ENCODE measurements at places on chromosomes 1 and 21.
A peak's percentile ranks its signal among the peaks of the same experiment; 100 is the strongest.

DNA sequence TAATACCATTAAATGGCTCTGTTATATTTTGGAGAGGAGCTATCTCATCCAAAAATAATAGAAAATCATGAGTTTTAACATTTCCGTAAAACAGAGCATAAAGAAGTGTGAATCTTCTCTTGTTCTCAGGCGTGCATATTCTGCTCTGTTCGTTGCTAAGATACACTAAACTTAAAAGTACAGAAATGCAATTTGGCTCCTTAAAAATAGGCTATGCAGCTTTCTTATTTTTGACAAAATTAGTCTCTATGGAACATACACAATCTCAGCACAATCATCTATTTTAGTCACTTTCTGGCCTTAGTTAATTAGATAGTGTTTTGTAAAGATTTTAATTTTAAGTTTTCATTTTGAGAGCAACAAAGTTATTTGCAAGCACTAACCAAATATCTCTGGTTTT is 79.0 kb upstream of the USP25 start:
- DNase-seq: no peak

DNA sequence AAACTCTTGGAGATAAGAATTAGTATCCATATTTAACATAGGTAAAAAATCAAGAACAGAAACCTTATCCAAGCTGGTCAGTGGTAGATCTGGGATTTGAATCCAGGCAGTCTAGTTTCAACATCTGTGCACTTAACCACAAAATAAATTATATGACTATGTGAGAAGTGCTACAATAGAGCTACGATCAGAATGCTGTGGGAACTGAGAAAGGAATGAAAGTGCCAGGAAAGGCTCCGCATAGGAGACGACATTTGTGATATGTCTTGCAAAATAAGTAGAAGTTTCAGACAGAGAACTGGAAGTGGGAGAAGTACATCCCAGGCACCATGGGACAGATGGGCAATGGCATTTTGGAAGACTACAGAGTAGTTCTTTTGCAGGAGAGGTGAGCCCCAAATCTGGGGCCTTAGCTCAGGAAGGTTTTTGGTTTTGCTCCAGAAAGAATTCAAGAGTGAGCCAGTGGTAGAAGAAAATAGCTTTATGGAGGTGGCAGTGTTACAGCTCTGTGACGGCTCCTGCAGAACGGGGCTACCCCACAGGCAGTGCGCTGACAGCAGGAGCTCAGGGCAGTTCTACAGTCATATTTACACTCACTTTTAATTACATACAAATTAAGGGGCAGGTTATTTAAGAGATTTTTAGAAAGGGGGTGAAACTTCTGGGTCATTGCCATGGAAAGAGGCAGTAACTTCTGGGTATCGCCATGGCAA is 25.5 kb upstream of the GJA5 start:
- DNase-seq: no peak

- DNase-seq: no peak
These were observed 141.8 kb downstream of the DISC1 start for GRCh38 chr1:231768416-231768815.

DNA sequence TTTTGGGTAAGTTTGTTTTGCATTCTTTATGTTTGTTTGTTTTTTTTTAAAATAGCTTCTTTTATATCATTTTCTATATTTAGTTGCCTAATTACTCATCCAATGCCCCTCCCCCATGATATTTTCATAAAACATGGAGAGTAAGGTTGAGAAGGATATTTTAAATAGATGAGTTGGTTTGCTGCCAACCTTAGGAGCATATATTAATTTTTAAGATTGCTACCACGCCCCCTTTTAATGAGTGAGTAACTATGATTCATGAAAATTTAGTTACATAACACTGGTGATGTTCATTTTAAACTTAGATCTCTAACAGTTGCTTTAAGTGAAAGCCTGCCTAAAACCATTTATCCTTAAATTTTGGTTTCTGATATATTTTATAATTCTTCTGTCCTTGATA is 18.7 kb downstream of the TMEM50A start:
- no peak for DNase-seq

DNA sequence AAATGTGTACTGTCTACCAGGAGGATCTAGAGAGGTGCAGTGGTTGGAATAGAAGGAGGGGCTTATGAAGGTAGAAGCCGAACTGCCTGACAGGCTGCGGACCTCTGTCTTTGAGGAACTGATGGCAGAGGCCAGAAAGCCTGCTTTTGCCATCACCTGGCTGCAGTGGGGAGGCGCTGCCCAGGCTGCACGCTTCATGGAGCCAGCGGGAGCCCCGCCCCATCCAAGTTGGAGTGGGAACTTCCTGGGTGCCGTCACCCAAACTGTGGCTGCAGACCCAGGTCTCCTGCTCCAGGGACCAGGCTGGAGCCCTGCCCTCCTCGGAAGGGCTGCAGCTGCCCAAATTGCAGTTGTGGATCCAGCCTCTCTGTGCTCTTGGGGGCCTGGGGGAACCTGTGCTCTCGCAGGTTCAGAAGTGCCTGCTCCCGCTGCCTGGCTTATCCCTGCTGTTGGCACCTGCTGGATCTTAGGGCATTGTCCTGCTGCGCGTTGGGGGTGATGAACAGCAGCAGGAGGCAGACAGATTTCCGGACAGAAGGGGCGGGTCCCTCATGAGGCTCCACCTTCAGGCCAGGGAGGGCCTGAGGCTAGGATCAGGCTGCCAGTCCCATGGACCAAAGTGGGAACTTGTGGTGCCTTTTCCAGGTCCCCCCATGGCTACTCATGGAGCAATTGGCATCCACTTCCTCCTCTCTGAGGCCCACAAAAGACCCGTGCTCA is 118.0 kb upstream of the PLPPR4 start:
- no peak for DNase-seq

DNA sequence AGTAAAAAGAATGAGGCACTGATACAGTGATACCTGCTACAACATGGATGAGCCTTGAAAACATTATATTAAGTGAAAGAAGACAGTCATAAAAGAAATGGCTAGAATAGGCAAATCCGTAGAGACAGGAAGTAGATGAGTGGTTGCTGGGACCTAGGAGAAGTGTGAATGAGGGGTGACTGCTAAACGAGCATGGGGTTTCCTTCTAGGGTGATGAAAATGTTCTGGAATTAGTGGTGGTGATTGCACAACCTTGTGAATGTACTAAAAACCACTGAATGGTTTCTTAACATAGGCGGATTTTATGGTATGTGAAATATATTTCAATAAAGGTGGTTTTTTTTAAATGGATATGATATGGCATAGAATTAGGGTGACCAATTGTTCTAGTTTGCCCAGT is 12.6 kb upstream of the SERINC2 start:
- no peak for DNase-seq

DNA sequence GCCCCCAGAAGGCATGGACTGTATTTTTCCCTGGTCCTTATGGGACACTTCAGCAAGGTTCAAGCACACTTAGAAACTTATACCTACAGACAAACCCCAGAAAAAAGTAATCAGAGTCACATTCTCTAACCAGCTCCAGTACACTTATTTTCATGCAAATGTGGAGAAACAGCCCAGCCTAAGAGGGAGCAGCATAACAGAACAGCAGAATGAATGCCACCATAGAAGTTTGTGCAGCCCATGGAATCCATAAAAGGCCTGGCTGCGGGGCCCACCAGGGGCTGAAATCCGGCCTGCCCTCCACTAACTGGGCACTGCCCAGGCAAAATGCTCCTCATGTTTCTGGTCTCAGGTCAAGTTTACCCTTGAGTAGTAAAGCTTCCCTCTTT is 60.4 kb upstream of the ATP1A1 start:
- no peak for DNase-seq

DNA sequence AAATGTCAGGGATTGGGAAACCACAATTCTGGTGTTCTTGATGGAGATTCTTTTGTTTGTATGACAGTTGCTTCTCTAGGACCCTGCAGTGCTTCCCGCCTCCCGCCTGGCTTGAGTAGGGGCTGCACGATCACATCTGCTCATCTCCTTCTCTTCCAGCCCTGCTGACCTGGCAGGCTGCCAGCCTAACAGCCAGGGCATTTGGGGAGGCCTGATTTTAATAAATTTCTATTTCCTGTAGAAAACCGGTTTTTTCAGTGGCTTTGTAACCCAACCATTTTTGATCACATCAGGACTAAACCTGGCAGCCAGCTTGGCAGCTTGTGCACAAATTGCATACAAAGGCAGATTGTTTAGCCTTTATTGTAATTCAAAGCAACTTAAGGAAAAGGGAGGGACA is 78.9 kb downstream of the UBE2U start:
- DNase-seq: no peak

- peak; percentile 17 for DNase-seq
These were observed 20.3 kb upstream of the SLC5A9 start for GRCh38 chr1:48202030-48202752.

DNA sequence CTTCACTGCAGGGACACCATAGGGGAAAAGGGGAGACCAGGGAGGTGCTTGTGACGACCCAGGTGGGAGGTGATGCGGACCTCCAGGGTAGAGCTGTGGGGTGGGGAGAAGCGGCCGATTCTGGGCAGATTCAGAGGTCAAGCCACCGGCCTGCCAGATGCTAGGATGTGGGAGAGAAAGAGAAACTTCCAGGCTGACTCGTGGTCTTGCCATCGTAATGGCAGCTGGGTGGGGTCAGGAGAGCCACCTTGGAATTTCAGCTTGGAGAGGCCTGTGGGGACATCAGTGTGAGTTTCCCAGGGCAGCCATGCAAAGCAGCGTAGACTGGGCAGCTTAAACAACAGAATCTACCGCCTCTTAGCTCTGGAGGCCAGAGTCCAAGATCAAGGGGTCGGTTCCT is 258.0 kb upstream of the VAMP3 start:
- DNase-seq: no peak

GRCh38 chr1:15168479-15168878 is 14.9 kb downstream of the TMEM51 start:
- DNase-seq: no peak
